ENCODE measurements at places on chromosomes 1 and 21.

DNA sequence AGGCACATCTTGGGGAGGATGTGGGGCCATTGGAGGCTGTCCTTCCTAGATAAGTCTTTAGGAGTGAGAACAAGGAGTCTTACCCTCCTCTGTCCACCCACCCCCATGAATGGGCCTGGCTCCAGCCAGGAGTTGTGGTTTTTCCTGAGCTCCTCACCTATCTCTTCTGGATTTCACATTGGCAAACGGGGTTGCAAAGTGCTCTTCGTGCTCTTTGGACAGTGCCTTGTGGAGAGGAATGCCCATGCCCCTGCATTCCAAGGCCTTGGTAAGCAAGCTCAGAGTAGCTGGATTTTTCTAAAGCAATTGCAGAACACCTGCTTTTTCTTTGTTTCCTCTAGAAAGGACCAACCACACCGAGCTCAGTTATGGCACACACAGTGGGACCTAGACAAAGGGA, 152.1 kb upstream of the CAMK1G start:
- no peak for DNase-seq

DNA sequence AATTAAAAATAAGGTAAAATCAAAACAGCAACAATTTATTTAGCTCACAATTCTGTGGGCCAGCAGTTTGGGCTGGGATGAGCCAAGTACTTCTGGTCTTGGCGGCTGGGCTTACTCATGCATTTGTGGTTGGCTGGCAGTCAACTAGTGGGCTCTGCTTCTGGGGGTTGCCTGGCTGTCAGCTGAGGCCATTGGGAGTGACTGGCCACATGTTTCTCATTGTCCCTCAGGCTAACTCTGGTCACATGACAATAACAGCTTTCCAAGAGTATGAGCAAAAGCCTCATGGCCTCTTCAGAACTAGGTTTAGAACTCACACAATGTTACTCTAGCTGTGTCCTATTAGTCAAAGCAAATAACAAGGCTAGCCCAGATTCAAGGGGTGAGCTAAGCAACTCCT, 15.6 kb upstream of the CHIA start:
- DNase-seq = no peak

- no peak for DNase-seq
These were observed 213.0 kb upstream of the CACYBP start for GRCh38 chr1:174786760-174787159.

DNA sequence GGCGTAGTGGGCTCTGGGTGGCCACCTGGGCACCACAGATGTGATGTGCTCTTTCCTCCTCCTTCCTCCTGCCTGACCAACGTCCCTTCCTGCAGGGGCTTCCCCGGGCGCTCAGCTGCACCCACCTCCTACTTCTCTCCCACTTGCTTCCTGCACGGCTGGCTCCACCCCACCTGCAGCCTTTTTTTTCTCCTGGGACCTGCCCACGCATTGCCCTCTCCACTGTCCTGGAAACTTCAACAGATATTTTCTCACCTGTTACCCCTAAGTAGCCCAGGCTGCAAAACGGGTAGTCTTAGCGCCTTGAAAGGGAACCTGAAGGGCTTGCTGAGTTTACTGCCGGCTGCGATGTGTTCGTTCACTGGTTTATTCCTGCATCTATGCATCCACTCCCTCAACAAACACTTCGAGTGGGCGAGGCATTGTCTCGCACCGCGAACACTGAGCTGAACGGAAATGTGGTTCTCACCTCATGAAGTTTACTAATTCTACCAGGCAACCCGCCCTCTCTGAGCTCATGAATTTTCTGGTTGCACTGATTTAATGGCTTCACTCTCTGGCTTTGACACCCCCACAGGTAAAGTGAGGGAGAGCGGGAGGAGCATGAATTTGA, 23.6 kb downstream of the ZBTB18 start:
- DNase-seq = peak; percentile 64

Measured in stimulated activated CD8-positive, alpha-beta memory T cell treated with anti-CD3 and anti-CD28 coated beads, Interleukin-7, amount 100 ng/mL, for 4 hours (primary cell).